Glomerular endothelial cell (primary cell): ENCODE measurements at places on chromosomes 2 and 18. TPM values are rescaled to one million over a fixed set of nuclear protein-coding genes. Genes with fewer than 3 reads are reported as not detected.

- no peak for DNase-seq
Measured at GRCh38 chr2:124039762-124040291, 14.7 kb downstream of the CNTNAP5 start.

DNA sequence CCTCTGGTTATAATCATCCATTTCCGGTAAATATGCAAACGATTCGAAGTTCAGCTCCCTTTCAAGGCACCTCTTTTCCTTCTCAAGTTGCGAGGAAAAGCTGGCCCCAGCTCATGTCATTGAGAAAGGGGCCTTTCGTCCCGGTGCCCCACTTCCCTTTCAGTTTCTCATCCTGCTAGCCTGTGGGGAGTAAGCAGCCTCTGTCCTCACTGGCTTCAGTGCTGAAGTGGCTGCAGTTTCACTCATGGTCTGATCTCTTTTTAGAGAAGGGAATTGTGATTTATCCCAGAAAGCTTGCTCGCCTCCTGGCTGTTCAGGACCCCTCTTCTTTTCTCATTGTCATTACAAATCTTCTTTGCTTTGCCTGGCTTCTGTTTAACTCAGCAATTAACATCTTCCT is 207.5 kb downstream of the NR4A2 start:
- no peak for DNase-seq

DNA sequence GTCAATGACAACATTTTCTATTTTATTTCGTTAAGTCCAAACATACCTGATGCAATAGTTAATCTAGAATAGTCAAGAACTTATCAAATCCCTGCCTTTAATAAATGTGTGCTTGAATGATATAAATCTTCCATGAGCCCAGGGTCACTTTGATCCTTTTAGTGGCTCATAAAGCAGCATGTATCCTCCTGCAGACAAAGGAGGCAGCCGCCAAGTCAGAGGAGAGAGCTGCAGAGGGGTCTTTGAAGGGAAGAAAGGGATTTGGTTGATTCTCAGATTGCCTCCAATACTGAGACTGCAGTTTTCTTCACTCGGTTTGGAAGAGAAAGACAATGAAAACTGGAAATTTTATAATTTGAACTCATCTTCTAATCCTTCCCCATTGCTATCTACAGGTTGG is 378.4 kb upstream of the PIK3C3 start:
- DNase-seq: no peak

DNA sequence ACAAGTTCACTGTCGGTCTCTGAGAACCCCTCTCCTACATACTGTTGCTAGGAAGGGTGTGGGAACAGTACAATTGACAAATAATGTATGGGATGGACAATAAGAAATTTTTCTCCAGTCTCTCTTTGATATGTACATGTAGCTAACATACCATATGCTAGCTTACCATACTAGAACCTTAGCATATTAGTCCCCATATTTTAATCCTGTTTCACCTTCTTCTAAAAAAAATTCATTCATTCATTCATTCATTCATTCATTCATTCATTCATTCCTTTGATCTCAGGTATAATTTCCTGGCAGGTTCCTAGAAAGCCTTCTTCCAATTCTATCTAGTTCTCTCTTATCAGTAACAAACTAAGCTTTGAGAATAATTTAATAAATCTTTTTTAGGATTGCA is 62.2 kb downstream of the TTC21B start:
- no peak for DNase-seq

DNA sequence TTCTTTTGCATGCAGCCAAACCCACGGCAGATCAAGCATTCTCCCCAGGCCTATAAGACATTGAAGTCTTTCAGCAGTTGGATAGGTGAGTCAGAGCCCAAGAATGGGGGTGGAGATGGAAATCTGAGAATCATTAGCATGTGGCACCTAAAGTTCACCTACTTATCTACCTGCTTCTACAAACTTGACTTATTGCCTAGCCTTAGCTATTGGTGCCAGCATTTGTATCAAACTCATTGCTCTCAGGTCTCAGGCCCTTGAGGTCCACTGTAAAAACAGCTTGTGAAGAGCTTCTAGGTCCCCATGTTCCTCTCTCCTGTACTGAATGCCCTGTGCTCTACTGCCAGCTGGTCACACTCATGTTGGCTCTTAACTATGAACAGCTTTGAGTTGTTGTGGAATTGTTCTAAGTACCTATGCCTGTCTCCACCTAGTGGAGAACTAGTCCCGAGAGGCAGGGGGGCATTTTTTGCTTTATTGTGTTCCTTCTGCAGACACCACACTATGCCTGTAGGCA is 278.4 kb upstream of the SPRED2 start:
- no peak for DNase-seq

GRCh38 chr2:26623541-26624495 is 17.3 kb downstream of the CIB4 start:
- no peak for DNase-seq

DNA sequence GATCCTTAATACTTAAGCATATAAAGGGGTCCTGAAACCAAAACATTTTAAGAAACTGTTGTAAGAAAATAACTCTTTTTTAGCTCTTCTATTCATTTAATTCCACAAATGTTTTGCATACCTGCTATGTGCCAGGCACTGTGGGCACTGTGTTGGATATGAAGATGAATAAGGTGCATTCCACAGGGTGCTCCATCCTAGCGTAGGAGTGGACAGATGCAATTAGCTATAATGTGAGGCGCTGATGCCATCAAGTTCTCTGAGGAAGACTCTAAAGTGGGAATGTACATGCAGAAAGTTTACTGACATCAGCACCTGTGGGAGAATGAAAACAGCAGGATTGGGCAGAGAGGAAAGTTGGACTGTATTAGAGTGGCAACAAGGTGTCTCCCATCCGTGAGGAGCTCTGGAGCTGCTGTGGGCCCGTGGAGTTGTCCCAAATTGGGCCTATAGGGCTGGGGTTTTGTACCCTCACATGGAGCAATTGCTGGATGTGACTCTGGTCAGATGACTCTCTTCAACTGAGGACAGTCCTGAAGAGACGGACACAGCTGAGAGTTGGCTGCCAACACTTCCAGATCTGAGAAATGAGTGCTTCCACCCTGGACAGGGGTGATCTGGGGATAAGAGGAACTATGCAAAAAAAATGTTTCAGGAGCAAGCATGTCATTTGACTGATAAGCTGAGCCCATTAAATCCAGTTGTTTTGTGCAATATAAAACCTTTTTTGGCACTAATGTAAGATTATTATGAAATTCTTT is 22.3 kb downstream of the CD8A start:
- DNase-seq: no peak

DNA sequence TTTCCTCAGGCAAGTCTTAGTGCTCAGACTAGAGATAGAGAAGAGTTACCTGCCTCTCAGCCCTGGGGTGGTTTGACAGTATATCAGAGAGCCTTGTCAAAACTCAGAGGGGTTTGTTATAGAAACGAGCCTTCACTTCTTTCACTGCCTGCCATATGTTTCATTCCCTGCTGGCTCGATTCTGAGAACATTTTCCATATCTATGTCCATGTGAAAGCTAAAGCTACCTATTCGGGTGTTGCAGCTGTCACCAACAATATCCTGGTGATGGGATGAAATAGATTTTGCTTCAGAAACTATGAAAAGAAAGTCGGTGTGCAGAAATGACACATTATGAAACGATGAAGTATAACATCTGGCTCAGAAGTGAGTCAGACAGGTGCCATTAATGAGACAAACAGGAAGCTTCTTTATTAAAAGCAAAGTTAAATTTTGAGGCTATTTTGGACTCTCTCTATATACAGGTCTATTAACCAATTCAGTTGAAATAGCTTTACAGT is 56.1 kb upstream of the TANK start:
- DNase-seq: no peak

- no peak for DNase-seq
Measured at GRCh38 chr2:219308142-219309101, 779 bp downstream of the PTPRN start.

DNA sequence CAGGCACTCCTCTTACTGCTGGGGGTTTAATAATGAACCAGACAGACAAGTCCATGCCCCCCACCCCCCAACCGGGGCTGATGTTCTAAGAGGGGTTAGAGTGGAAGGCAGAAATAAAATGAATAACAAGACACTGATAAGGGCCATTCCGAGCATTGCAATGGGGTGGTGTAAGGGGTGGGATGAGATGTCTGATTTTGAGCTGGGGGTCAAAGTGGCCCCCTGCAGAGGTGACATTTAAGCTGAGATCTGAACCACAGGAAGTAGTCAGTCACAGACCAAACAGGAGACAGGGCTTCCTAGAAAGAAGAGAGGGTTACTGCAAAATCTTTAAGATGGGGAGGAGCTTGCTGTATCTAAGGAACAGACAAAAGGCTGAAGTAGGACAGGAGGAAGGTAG is 180.6 kb upstream of the SH3BP4 start:
- no peak for DNase-seq

DNA sequence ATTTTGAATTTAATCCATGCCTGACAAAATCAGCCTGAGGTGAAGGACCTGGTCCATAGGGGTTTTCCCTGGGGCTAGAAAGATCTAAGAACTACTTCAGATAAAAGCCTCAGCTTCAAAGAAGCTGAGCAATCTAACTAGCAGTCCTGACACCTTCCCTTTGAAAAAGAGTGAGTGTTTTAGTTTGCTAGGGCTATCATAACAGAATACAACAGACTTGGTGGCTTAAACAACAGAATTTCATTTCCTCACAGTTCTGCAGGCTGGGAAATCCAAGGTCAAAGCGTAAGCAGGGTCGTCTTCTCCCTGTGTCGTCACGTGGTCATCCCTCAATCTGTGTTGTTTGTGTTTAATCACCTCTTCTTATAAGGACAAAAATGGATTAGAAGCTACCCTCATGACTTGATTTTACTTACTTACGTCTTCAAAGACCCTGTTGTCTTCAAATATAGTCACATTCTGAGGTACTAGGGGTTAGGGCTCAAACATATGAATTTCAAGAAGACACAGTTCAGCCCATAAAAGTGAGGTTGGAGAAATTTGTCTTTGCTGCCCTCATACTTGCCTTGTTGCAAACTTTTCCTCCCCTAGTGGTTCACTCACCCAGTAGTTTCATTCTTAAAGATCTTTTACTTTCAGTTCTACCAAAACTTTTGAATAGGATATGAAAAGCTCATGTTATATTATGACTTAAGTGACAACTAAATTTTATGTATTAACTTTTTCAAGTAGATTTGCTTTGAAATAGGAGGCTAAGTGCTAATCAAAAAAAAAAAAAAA is 673.8 kb downstream of the ARHGAP15 start:
- DNase-seq: no peak

DNA sequence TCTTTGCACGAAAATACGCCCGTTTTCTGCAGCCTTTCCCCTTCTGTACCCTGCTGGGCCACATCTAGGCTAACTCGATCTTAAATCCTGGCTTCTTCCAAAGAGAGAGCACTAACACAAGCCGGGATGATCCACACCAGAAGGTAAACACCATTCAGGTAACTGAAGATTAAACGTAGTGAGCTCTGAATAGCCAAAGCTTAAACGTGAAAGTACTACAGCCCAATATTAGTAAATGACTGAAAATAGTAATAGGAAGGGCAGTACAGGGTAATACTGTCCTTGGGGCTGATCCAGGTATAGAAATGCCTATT is 422 bp upstream of the MRPL53 start:
- DNase-seq: no peak

GRCh38 chr2:70516596-70516995 is 37.0 kb downstream of the TGFA start:
- DNase-seq: no peak

DNA sequence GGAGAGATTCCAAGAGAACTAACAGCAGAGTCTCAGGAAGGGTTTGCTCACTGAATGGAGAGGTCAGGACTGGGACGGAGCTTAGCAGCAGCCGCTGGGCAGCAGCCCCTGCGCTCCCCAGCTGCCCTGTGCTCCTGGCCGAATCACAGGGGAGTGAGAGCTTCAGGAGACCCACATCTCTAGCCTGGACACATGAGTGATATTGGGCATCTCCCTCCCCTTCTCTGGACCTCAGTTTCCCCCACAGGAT is 511 bp downstream of the MATN3 start:
- DNase-seq: no peak

DNA sequence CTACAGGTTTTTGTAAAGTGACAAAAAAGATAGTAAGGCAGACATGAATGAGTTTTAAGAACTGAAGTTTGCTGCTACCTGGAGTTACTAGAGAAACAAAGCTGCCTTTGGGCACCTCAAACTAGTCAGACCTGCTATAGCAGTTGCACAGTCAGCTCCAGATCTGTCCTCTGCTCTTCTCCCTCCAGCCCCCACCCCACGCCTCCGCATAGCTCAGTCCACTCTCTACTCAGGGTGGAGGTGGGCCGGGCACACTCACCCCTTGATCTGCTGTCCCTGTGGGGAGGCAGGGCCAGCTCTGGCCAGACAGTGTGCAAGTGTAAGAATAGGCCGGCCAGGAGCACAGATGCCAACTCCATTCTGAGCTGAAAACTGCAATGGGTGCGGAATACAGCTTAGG is 4.1 kb downstream of the SERTAD2 start:
- no peak for DNase-seq

GRCh38 chr2:149068996-149069888 is 30.7 kb downstream of the LYPD6B start:
- no peak for DNase-seq

DNA sequence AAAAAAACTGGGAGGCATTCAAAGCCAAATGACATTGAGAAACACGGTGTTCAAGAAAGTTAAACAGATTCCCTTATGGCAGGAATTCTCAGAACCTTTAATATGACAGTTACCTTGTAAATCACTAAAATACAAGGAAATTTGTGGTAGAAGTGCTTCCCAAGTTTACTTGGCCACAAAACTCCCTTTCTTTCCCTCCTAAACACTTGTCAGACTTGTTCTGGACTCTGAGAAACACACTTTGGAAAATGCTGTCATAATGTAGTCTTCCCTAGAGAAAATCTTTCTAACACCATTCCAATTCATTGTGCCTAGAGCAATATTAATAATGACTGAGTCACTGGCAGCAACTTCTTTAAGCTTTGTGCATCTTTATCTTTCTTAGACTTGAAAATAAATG is 140.4 kb downstream of the ANKRD44 start:
- DNase-seq: no peak

The TMEM150A gene
- 25.2 and 36.3 TPM in 2 replicates for total RNA-seq

The MLPH gene
- 22.0 and 27.2 TPM in 2 replicates for total RNA-seq

The TTR gene
- not detected in 2 replicates for total RNA-seq

The CENPA gene
- total RNA-seq: 3.6 and 4.6 TPM in 2 replicates

The STARD6 gene
- not detected in 2 replicates for total RNA-seq

The CYP1B1 gene
- total RNA-seq: 6.4 and 11.9 TPM in 2 replicates

The CHRNA1 gene
- total RNA-seq: 1.9 and 21.1 TPM in 2 replicates

The SLC9A2 gene
- 0.06 TPM in 1 of 2 replicates, not detected in the other for total RNA-seq

The CDKL4 gene
- not detected in 2 replicates for total RNA-seq

The IL1F10 gene
- total RNA-seq: not detected in 2 replicates

The CD207 gene
- not detected in 2 replicates for total RNA-seq

The PLB1 gene
- total RNA-seq: 0.53 and 1.6 TPM in 2 replicates

The IL36A gene
- total RNA-seq: not detected in 2 replicates
